Activated T-cell treated with anti-CD3 and anti-CD28 coated beads for 48 hours (primary cell): ENCODE measurements at places on chromosomes 3 and 15.
A peak's percentile ranks its signal among the peaks of the same experiment; 100 is the strongest.

DNA sequence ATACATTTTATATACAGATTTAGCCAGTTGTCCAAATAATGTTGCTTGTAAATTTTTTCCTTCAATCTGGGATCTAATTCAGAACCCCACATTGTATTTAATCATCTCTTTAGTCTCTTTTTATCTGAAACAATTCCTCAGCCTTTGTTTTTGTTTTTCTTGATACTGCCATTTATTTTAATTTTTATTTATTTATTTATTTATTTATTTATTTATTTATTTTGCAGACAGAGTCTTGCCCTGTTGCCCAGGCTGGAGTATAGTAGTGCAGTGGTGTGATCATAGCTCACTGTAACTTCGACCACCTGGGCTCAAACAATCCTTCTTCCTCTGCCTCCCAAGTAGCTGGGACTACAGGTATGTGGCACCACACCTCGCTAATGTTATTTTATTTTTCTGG is 61.5 kb downstream of the CHCHD4 start:
- DNase-seq = no peak

DNA sequence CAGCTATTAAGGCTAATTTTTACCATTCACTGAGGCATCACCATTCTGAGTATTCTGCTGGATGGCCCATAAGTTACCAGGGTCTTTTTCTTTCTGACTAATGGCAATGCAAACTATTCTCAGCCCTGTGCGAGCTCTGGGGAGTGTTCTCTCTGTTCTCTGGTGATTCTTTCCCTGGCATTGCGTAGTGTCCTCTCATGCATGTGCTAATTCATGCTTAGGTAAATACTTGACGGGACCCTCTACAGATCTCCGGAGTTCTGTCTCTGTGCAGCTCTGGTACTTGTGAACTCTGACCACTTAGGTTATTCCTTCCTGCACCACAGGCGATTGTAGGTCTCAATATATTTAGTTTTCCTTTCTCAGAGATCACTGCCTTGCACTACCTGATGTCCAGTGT is 34.8 kb downstream of the UBE2E1 start:
- no peak for DNase-seq

DNA sequence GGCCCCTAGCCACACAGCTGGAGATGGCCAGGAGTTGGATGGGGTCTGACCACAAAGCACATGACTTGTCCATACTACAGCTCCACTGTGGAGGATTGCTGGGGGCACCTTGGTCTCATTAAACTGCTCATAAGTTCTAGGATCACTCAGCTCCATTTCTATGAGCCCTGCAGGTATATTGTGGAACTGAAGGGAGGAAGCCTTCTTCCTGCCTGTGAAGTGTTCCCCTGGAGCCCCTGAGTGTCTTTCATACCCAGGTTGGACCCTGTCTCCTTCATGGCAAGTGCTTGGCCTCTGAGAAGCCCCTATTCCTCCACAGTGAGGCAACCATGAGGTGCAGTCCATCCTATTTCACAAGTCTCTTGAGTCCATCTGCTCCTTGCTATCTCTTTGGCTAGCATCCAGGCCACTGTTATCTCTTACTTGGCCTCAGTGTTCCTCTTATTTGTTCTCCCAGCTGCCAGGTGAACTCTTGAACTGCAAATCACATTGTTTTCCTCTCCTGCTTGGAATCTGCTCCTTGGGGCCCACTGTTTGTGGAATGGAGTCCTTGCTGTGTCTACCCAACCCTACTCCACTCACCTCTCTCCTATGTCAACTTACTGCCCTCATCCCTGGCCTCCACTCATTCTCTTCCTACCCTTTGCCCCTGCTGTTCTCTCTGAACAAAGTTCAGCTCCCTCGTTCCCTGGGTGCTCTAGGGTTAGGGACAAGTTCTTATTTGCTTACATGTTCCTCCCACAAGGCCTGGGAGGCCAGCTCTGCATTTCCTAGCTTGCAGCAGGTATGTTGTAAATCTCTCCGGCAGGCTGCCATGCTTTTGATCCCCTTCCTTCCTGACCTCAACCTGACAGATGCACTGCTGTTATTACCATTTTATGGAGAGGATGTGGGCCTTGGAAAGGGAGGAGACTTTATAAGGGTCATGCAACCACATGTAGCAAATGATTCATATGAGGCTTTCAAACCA is 1.2 kb downstream of the ACOX2 start:
- DNase-seq = no peak

GRCh38 chr15:42059661-42060476 is 34.5 kb downstream of the PLA2G4D start:
- peak; percentile 54 for DNase-seq

- DNase-seq = no peak
Observed at GRCh38 chr3:123720638-123721037, 135.8 kb upstream of the HACD2 start.

DNA sequence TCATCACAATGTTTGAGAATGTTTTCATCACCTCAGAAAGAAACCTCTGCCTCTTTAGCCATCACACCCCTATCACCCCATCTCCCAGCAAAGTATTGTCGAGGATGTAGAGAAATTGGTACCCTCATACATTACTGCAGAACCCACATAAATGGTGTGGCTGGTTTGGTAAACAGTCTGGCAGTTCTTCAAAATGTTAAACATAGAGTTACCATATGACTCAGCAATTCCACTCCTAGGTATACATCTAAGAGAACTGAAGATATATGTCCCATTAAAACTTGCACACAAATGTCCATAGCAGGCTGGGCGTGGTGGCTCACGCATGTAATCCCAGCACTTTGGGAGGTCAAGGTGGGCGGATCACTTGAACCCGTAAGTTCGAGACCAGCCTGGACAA is 8.7 kb upstream of the ETFA start:
- DNase-seq = no peak

- no peak for DNase-seq
Observed at GRCh38 chr3:42647821-42648459, 5.6 kb upstream of the ZBTB47 start.

- no peak for DNase-seq
Observed at GRCh38 chr15:81113861-81114291, 20.2 kb upstream of the CFAP161 start.

- no peak for DNase-seq
Observed at GRCh38 chr3:173622166-173622565, 224.6 kb downstream of the NLGN1 start.

DNA sequence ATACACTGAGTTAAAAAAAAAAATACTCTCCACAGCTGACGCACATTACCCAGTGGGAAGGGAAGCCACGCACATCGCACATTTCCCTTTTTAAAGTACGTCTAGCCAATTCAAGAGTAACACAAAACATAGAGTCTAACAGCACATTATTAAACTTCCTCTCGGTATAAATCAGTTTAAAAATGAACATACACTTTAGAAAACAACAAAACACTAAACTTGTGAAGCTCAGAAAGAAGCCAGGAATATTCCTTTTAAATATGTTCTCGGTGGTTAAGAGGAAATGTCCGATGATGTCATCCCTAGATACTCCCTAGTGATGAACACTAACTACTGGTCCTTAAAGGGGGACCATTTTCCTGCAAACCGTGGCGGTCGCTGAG is 721 bp downstream of the MYEF2 start:
- DNase-seq = no peak

GRCh38 chr3:168431491-168431890 is 335.8 kb upstream of the GOLIM4 start:
- no peak for DNase-seq

DNA sequence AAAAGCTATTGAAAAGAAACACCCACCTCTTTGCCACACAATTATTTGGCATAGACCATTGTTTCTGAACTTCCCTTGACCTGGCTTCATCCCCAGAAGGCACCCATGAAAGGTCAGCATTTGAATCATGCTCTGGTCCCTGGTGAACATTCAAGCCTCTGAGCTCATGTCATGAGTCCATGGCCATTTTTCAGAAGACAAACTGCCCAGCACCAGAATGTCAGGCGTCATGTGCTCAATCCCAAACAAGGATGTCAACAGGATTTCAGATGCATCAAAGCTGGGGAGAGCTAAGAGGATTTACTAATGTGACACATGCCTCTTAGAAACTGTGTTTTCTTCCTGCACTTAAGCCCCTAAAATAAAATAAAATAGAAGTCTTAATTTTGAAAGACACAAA is 41.3 kb downstream of the TMED3 start:
- DNase-seq = no peak

- DNase-seq = no peak
Observed at GRCh38 chr15:73988445-73988969, 3.6 kb downstream of the STOML1 start.

DNA sequence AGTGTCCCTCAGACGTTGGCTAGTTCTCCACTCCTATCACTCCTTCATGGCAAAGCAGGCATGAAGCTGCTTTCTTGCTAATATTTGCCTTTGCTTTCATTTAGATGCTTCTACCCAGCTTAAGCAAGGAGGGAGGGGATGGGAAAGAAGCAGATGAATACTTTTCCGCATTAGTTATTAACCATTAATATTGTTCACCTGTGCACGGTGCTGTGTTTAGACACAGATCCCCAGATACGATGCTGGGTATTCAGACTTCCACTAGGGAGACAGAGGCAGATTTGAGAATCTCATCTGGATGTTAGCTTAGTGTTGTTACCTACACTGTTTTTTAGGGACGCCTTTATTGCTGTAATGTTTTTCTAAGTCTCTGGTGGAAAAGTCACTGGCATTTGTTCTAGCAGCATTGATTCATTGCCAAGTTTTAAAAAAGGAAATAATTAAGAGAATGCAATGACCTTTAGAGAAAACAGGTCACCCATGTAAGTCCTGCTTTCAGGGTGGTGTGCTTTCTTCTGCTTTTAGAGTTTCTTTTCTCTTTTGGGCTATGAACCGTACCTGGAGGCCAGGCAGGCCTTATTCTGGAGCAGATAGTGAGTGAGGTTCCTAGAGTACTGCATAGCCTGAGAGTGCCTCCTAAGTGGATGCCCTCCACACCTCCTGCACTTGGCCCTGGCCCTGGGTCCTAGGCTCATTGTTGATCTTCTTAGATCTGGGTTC is 55.5 kb downstream of the MYZAP start:
- DNase-seq = no peak

- DNase-seq = no peak
Observed at GRCh38 chr3:104180906-104181305, 1185.8 kb upstream of the ALCAM start.

- DNase-seq = no peak
Observed at GRCh38 chr15:31486906-31487695, 160.5 kb downstream of the KLF13 start.

DNA sequence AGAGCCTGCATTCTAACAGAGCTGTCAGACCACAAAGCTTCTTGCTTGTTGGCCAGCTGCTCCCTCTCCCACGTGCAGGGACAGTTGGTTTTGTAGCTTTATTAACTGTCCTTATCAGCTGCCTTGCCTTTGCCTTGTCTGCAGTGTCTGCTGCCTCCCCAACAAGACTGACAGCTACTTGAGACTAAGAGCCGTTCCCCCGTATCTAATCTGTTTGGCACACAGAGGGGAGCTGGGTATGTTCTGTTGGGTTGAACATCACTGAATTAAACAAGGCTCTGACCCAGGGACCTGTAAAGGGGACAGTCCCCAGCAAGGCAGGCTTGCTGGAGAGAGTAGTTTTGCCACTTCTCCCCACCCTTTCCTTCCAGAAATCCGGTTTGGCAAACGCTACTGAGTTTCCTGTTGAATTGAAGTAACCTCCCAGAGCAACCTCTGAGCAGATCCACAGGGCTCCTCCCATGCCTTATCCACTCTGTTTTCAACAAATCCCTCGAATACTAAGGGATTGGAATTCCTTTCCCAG is 116.1 kb downstream of the ANP32A start:
- no peak for DNase-seq

DNA sequence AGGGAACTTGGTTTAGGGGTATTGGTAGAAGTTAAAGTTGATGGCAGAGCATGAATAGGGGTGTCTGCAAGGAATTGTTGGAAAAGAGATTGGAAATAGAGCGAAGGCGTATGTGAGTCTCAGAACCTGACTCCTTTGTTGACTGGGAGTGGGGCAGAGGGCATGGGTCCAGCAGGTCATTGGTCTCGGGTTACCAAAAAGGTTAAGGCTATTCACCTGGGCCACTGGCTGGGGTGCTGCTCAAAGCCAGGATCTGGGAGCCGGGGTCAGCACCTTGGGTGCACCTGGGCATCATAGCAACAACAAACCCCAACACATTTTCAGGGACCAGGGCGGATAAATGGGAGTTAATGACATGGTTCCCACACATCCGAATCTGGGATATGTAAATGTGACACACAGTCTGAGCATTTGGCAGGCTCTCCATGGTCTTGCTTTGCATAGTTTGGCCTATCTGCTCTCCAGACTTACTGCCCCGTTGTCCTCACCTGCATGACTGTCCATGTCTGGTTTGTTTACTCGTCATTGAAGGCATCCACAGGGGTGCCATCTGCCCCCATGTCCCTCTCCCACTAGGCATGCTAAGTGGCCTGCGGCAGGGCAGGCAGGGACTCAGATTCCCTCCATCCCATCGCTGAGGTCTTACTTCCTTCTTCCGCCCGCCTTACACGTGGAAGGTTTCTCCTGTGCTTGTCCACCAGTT is 10.1 kb downstream of the KLF13 start:
- no peak for DNase-seq

DNA sequence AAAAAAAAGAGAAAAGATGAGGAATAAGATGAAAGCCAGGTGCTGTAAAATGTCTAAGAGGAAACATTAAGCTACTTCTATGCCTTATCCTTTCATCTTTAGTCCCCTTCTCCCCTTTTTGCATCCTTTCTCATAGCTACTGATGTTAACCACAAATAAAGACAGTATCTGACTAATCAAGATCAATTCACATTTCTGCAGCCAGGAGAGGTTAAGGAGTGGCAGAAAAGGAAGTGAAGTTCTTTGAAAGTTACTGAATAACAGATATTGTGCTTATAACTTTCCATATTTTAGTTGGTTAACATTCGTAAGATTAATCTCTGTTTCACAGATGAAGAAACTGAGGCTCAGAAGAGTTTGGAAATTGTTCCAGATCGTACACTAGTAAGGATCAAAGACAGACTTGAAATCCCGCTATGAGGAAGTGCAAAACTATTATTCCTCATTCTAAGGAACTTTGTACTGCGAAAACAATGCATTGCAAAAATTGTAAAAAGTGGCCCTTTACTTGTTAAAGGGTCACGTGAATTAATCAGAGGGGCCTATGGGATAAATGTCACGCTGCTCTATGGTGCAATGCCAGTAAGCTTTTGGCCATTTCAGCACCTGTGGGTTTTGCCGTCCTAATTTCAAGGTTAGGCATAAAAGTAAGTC is 117.7 kb upstream of the GRM7 start:
- no peak for DNase-seq

GRCh38 chr15:70242951-70243685 is 145.4 kb upstream of the TLE3 start:
- DNase-seq = no peak

GRCh38 chr3:101217472-101218245 is 102.7 kb downstream of the IMPG2 start:
- no peak for DNase-seq
